ENCODE measurements at places on chromosomes 6 and 20.

DNA sequence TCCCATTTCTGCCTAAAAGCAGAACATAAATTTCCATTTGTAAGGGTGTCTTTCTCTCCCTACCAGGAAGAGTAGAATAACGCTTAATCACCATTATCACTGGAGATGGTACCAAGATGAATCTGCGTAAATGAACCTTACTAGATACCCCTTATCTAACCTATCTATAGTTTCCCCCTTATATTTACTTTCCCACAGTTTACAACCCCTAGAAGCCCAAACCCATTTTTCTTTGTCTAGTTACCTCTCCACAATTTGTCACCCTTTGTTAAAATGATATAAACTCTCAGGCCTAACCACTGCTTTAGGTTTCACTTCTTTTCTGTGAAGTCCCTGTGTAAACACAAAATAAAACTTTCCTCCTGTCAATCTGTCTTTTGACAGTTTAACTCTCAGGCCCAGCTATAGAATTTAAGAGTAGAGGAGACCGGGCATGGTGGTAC is 45.5 kb downstream of the PCNA start:
- DNase-seq = peak; percentile 58

DNA sequence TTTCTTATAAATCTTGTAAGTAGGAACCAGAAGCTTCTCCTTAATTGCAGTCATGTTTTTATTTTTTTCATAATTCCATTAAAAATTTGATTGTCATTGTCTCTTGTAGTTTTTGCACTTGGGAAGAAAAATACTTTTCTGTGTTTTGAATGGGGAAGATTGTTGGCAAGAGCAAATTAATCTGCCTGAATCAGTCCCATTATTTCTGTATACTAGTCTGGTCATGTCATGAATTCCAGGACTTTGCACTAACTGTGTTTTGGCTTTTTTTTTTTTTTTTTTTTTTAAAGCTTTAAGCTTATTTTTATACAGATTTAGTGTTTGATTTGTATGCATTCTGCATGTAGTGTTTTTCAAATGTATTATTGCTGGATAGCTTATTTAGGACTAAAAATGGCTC is 47.6 kb downstream of the RALGAPB start:
- DNase-seq = no peak

DNA sequence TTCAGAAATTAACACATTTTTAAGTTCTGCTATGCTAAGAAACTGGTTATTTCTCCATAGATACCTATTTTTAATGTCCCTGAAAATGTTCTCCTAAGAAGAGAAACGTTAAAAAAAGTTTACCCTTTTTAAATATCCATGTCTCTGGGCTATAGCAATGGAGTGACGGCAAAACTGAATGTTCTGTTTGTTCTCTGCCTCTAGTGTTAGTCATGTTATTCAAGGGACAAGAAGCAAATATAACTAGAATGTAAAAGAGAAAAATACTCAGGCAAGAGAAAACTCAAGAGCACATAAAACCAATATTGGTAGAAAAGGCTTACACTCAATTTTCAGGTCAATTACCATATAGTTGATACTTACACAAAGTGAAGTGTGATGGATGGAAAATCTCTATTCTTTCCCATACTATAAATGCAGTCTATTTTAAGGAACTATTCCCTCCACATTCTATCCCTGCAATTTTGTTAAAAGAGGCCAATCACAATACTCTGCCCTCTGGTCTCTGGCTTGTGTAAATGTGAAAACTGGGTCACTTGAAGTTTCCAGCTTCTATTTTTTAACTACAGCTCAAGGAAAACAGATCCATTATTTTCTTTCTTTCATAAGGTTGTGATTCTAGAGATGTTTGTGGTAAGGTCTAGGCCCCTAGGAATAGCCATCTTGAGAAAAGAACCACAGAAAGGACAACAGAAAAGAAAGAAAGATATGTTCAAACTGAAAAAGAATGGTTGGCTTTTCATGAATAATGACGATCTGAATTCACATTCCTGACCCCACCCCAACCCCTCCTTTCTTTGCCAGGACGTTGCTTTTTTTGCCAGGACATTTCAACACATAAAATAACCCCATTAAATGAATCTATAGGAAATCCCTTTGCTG is 200.3 kb upstream of the FAM83B start:
- DNase-seq = no peak

- no peak for DNase-seq
Measured at GRCh38 chr6:93341900-93342613, 77.3 kb downstream of the EPHA7 start.

GRCh38 chr20:15818651-15819071 is 754.6 kb downstream of the KIF16B start:
- DNase-seq = no peak

DNA sequence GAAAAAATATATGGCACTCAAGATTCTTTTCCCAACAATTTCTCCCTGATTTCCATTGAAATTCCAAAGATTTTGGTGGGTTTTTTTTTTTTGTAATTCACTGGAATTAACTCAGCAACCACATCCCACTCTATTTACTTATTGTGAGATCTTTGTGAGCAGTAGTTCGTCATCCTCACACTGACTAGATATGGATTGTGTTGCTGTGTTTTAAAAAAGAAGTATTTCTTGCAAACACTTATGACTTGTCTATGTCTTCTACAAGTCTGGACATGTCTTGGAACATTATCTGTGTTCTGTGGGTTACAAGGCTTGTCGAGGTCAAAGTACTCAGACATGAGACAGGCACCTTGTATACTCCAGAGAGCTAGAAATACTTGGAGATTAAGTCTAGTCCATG is 7.3 kb upstream of the TENT5A start:
- DNase-seq = peak; percentile 35

GRCh38 chr6:101826269-101826668 is 432.8 kb downstream of the GRIK2 start:
- DNase-seq = no peak

- DNase-seq = no peak
Measured at GRCh38 chr20:35320396-35321126, 28.3 kb upstream of the FAM83C start.

GRCh38 chr6:40037271-40037670 is 103.0 kb upstream of the MOCS1 start:
- no peak for DNase-seq

DNA sequence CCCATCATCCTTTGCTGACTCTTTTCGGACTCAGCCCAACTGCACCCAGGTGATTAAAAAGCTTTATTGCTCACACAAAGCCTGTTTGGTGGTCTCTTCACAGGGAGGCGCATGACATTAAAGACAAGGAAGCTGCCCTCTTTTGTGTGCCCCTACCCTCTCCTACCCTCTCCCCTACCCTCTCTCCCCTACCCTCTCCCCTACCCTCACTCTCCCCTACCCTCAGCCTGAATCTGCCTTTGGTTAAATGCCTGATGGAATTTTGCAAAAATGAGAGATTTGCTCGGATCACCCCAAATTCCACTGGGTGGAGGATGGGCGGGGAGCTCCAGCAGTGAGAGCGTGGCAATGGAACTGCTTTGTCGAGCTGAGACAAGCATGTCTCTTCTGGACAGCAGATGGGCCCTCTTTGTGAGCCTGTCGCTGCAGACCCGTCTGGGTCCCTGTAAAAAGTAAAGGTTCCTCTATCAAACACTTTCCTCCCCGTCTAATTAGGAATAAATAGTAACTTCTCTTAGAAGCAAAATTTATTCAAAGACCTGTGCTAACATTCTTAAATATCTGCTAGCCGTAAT is 76.4 kb upstream of the MLN start:
- no peak for DNase-seq

DNA sequence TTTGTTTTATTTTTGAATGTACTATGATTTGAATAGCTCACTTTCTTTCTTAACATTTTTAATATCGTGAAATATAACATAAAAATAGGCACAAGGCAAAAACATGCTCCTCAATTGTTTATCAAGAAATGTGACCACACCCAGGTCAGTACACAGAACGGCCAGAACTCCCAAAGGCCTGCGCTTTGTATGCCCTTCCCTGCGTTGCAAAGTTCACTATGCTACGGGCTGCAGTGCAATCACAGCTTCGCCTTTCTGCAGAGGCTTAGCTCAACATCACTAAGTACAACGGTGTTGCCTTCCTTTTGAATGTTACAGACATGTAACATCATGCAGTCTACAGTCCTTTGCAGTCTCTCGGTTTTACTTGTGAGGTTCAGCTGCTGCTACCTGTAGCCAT is 333.4 kb downstream of the THBS2 start:
- no peak for DNase-seq

- no peak for DNase-seq
Measured at GRCh38 chr6:131013495-131013894, 49.5 kb downstream of the EPB41L2 start.

DNA sequence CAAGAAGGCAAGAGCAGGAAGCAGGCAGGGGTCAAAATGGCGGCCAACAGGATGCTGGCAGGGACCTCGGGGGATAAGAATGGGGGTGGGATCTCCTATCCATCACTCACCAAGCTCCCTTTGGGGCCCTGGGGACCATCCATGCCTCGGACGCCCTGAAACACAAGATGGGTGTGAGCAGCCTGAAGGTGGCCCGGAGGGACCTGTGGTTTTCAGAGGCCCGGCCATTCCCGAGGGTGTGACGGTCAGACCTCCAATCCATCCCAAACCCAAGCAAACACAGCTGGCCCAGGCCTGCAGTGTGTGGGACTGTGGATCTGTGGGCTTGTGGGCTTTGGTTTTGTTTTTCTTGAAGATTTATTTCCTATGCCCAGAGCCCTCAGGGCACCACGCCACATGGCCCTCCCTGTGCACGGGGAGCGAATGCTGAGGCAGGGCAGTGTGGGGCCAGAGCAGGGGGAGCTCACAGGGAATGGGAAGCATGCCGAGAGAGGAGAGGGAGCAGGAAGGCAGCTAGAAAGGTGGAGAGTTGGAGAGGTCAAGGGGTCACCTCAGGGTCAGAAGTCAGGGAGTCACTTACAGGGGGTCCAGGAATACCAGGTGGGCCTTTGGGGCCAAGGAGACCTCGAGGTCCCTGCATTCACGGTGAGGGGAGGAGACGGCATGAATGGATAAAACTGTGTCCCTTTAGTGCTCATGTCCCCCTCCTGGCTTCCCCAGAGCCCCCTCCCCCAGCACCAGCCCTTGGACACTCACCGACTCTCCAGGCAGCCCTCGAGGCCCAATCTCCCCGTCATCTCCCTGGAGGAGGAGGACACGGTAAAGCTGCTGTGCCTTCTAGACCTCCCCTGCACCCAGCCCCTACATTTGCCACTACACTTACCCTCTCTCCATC is 14.5 kb downstream of the COL11A2 start:
- DNase-seq = no peak

GRCh38 chr20:41424546-41424945 is 57.9 kb upstream of the EMILIN3 start:
- no peak for DNase-seq

DNA sequence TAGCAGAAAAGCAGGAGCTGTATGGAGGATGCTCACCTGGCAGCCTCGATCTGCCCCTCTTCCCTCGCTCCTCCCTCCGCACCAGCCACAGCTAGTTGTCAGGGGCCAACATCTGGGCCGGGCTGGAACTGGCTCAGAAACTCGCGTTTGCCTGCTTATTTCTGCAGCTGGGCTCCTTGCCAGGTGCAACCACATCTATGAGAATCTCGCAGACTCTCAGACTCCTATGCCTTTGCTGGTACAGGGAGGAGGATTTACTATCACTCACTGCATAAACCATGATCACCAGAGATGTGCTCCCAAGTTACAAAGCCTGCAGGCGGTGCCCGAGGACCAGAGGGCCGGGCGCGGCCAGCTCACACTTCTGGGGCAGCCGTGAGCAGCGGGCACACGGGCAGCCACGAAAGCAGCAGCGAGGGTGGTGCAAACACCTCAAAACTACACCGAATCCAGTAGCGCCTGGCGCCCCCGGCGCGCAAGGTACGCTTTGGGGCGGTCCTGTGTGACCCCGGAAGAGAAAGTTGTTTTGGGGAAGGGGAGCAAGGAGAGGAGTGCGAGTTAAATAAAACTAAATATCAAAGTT is 577 bp upstream of the LRRC1 start:
- peak; percentile 71 for DNase-seq

GRCh38 chr6:16432075-16433032 is 194.0 kb downstream of the GMPR start:
- peak; percentile 72 for DNase-seq

DNA sequence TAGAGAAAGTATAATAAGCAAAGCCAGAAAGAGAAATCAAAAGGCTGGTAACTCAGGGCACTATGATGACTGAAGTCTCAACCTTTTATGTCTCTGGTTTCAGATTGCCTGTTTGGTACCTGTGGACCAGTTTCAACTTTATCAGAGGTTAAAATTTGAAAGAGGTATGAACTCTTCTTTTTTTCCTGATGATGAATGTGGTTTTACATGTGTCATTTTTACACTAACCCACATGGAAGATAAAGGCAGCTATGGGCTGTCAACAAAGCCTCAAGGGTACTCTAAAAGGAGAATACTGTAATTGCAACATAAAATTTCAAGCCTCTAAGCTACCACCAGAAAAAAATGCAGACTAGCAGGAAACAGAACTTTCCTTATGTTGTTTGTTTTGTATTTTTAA is 52.4 kb downstream of the RNF144B start:
- no peak for DNase-seq

- no peak for DNase-seq
Measured at GRCh38 chr6:119610265-119610664, 260.7 kb upstream of the MAN1A1 start.

- no peak for DNase-seq
Measured at GRCh38 chr20:38620441-38620840, 18.8 kb downstream of the ARHGAP40 start.

DNA sequence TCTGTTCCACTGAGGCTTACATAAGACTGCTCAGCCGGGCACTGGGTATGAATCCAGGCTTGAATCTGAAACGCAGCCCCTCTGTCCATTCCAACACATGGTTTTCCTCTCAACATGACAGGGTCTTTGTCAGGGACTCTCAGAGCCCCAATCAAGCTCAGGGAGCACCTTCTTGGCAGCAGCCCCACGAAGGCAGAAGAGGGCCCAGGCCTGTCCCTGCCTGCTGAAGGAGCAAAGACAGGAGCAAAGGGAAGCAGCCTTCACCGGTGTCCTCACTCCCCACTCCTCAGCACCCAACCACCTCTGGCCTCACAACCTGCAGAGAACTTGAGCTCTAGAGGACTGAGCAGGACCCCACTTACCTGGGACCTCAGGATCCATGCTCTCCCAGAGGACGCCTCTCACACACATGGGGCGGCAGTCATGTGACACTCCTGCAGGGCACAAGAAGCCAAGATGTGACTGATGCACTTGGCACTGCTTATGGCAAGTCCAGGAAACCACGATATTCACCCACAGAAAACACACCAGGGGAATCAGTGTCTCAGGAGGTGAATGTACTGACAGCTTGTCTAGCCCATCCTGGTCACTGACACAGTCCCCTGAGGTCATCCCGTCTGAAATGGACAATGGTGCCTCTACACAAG is 4.3 kb downstream of the SNHG17 start:
- DNase-seq = no peak

- DNase-seq = peak; percentile 30
Measured at GRCh38 chr6:157981132-157981394, 600 bp upstream of the SYNJ2 start.

GRCh38 chr6:85323435-85324040 is 126.3 kb upstream of the NT5E start:
- peak; percentile 83 for DNase-seq

- DNase-seq = no peak
Measured at GRCh38 chr6:12165722-12166280, 124.4 kb upstream of the EDN1 start.

GRCh38 chr6:167757249-167757648 is 69.5 kb upstream of the AFDN start:
- DNase-seq = no peak

- no peak for DNase-seq
Measured at GRCh38 chr6:84415517-84415916, 188.1 kb upstream of the CEP162 start.

GRCh38 chr6:95546148-95546547 is 31.2 kb upstream of the MANEA start:
- no peak for DNase-seq

GRCh38 chr20:57711826-57712225 is 2.0 kb upstream of the PMEPA1 start:
- no peak for DNase-seq

Data from GM12865 (cell line).